ENCODE measurements at places on chromosomes 7 and 10.

DNA sequence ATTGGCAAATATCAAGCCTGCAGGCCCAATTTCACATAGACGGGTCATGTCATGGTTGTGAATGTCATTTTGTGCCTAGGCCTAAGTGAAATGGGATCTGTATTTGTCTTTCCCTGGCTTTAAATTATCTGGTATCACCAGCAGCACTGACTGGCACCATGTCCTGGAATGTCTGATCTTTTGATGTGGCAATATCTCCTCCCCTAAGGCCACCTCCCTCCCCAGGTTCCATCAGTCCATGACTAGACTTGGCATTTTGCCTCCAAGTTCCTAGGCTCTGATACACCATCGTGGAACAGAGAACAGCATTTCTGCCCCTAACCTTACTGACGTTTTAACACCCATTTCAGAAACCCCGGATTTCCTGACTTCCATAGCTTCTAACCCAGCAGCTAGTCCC, 513.9 kb downstream of the GALNT17 start:
- no peak for DNase-seq

GRCh38 chr7:50272808-50273207, 31.7 kb upstream of the IKZF1 start:
- no peak for DNase-seq

DNA sequence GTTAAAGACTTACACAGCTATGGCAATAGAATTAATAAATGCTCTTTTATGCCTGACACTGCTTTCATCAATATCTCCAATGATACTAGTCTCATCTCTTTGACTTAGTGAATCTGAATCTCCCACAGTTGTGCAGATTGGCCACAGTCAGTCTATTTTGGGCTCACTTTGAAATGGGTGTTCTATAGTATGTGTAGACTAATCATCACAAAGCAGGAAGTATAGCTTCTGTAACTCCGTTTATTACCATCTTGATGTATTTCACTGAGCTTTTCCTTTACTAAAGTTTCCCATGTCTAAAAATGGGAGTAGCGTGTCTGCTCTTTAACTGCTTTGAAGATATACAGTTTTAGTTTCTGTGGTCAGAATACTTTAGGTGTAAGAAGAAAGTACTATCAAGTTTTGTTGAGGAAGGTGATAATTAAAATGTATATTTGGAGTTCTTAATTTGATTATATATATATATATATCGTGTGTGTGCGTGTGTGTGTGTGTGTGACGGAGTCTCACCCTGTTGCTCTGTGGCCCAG, 70.1 kb downstream of the ST7 start:
- DNase-seq, result no peak

DNA sequence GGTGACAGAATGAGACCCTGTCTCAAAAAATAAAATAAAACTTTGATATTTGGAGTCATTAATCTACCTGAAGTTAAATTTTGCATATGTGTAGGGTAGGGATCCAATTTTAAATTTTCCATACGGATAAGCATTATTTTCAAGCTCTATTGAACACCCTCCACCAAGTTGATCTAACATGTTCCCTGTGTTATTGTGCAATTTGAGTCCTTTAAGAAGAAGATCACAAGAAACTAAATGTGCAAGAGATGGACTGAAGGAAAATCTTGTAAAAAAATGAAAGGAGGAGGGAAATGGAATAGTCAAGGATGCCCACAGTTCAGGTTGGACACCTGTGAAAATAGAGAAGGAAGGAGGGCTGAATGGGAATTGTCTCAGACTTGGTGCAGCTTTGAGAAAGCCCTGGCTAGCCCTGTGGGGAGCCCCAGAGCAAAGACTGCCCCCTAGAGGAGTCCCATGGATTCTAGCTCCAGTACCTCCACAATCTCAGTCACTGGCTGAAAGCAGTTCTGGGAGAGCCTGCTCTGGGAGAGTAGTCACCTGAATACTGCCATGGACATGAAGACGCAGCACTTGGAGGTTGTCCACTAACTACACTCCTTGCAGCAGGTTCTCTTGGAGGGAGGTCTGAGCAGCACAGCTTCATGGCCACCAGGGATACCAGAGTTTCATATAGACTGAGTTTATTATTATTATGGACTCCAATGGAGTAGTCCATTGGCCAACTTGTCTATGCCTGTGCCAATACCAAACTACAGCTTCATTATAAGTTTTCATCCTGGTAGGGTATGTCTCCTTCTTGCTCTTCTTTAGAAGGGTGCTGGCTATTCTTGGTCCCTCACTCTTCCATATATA, 5.7 kb upstream of the TIAL1 start:
- no peak for DNase-seq

- DNase-seq, result no peak
Measured at GRCh38 chr7:118087126-118087525, 96.8 kb upstream of the LSM8 start.

GRCh38 chr10:125147971-125148439, 12.4 kb downstream of the CTBP2 start:
- no peak for DNase-seq

- DNase-seq, result no peak
Measured at GRCh38 chr7:46649876-46650275, 728.8 kb upstream of the IGFBP3 start.

- DNase-seq, result no peak
Measured at GRCh38 chr7:24457219-24457558, 116.1 kb upstream of the PALS2 start.

DNA sequence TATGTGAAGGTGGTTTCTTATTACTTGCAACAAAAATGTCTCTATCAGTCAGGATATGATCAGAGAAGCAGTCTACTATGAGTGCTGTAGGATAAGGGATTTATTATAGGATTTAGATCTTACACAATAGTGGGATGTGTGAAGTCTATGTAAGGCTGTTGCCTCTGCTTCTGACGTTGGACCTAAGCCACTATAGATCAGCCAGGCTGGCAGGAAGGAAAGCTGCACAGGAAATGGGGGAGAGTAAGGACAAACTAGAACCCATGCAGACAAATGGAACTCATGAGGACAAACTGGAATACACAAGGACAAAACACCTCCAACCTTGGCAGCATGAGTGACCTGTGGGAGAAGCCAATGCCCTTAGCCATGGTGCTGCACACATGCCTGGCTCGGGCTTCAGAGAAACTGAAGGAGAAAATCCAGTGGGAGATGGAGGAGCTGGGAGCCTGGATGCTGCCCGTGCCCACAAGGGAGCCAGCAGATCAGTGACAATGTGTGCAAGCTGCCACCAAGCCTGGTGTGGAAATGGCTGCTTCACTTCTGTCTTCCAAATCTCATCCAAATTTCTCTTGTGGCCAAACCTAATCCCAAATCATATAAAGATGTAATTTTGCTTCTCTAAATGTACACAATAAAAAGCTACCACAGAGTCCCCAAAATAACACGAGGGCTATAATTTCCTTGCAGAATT, 147.0 kb upstream of the PCGF5 start:
- DNase-seq, result no peak

- DNase-seq, result no peak
Measured at GRCh38 chr7:112692333-112692732, 97.9 kb downstream of the TMEM168 start.

- DNase-seq, result no peak
Measured at GRCh38 chr7:16967300-16967811, 85.6 kb upstream of the AGR3 start.

GRCh38 chr7:158858592-158859503, 2.5 kb downstream of the DYNC2I1 start:
- DNase-seq, result no peak

GRCh38 chr10:14150526-14150925, 180.2 kb downstream of the FRMD4A start:
- DNase-seq, result no peak

DNA sequence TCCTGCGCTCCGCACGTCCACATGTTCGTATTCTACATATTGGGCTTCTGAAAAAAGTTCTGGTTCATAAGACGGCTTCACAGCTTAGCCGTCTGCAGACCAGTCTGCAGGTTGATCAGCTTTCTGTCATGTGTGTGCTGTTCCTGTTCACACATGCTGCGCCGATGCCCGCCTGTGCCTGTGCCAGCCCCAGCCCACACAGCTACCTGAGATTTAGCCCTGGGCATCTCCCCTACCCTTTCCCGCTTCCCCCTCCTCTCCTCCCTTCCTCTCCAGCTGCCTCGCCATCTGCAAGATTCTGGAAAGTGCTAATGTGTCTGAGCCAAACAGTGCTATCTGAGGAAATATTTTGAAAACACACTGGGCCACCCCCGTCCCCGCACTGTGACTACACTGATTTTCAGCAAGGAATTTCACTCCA, 7.1 kb downstream of the CHST3 start:
- no peak for DNase-seq

DNA sequence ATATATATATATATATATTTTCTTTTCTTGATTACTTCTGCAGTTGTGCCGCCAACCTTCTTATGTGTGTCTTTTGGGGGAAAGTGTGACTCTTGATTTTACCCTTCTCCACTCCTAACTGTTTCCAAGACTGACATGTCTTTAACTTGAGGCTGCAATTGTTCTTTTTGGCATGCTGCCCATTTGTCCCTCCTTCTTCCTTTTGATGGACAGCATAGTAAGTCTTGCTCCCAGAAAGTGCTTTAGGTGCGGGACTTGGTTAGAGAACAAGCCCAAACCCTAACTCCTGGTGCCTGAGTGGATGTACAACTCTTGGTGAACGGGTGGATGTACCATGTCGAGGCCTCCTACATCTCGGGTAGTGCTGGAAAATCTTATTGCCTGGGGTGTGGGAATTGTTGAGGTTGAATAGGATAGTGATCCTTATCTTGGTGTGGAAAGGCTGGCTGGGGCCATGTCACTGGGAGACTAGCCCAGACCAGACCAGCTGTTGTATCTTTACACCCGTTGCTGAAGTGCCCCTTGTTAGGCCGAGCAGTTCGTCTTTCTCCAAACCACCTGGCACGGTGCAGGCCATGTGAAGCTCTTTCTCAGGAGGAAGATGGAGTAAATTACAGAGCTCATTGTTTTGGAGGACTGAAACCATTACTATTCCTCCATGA, 16.3 kb downstream of the TCF7L2 start:
- no peak for DNase-seq

DNA sequence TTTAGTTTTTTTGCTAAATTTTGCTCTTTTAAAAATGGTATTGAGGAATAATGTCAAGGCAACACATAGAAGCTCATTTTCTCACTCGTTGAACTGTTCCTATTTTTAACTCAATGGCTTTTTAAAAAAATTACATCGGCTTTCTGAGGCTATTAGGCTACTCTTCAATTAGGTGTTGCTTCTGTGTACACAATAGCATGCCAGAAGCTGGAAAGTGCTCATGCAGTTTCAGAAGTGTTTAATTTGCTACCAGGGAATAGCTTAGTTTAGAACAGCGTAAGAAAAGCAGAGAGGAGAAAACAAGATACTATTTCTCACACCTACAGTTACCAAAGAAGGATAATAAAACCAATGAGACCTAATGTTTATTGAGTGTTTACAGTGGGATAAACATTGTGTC, 157.4 kb downstream of the NXPH1 start:
- no peak for DNase-seq

DNA sequence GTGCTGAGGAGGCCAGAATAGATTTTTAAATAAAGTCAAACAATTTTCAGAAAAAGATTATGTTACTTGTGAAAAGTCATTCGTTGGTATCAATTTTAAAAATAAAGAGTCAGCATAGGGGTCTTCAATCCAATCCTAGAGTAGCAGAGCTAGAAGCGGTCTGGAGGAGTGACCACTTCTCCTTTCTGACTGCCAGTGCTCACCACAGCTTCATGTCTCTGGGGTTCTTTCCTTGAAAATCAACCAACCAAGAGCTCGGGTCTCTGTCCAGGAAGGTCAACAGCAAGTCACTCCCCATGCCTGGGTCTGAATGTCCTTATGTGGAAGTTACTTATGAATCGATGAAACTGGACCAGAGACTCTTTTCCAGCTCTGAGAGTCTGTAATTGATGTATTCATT, 14.3 kb downstream of the PTPRN2 start:
- no peak for DNase-seq

- DNase-seq, result no peak
Measured at GRCh38 chr10:124007102-124007772, 86.2 kb downstream of the CHST15 start.

- DNase-seq, result no peak
Measured at GRCh38 chr10:103893817-103894216, 24.2 kb downstream of the STN1 start.

- DNase-seq, result no peak
Measured at GRCh38 chr10:18010050-18010449, 58.3 kb downstream of the SLC39A12 start.

GRCh38 chr10:111077785-111078504, 1.1 kb downstream of the ADRA2A start:
- DNase-seq, result no peak

- DNase-seq, result no peak
Measured at GRCh38 chr10:34661580-34661979, 153.5 kb downstream of the PARD3 start.

DNA sequence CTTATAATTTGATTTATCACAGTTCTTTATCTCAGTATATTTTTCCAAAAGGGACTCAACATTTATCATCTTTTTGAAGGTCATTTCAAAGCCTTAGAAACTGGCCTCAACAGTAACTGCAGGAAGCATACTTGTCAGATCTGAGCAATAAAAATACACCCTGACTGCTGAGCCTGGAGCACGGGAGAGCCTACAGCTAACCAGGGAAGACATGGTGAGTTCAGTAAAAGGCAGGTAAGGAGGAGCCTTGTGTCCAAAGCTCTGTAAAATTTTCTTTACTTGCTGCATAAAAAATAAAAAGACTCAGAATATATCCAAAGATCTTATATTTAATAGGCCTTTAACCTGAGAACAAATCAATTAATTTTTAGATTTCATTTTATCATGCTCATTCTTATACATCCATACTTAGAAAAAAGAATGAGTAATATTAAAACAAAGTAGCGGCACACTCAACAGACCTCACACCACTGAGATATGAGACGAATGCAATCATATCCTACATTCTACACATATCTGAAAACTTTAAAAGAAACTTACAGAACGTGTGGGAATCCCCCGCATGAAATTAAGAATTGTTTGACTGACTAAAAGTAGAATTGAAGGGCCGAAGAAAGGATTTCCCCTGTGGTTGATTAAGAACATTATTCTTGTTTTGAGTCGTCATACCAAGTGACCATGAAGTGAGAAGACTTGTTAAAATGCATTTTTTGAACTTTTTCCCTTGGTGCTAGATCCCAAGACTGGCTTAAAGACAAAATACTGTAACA, 296.4 kb upstream of the MKLN1 start:
- DNase-seq, result no peak

GRCh38 chr10:52774600-52775106, 2.1 kb upstream of the MBL2 start:
- DNase-seq, result no peak

DNA sequence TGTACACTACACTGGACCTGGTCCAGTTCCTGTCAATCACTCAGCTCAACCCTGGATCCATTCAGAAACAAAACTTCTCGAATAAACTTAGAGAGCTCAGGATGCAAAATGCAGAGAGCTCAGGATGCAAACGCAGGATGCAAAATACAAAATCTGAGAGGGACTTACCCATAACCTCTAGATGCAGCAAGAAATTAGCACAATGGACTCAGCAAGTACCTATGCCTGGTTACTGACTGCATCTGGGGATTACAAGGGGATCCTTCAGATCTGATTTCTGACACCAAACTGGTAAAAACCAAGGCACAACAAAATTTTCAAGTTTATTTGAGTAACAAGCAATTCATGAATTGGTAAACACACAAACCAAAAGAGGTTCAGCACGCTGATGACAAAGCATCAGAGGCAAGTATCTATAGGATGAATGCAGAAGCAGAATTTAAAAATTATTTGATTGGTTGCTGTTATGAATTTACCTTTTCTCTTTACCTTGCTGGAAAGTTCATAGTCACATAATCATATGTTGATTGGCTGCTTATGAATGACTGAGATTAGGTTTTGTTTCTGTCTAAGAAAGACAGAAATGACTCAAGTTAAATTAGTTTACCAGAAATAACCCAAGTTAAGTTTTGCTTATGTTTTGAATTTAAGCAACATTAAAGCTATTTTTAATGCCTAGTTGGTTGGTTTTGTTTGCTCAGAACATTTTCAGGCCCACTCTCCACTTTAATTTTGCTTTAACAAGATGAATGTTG, 11.4 kb downstream of the GIMAP6 start:
- DNase-seq, result no peak

Data from T-helper 1 cell (primary cell).